ENCODE measurements at places on chromosomes 6 and 20. TPM values are rescaled to one million over a fixed set of nuclear protein-coding genes. Genes with fewer than 3 reads are reported as not detected.

- no peak overlapping the region for H3K4me3 ChIP-seq
- peaks cover 29% of the 10 kb centered on the region for H3K27me3 ChIP-seq
- H3K36me3 ChIP-seq: no peaks in the 10 kb centered on the region
- no peak overlapping the region for H3K27ac ChIP-seq
- H3K4me1 ChIP-seq: no peaks in the 10 kb centered on the region
Observed at GRCh38 chr6:938271-938905, 245.4 kb upstream of the EXOC2 start.

DNA sequence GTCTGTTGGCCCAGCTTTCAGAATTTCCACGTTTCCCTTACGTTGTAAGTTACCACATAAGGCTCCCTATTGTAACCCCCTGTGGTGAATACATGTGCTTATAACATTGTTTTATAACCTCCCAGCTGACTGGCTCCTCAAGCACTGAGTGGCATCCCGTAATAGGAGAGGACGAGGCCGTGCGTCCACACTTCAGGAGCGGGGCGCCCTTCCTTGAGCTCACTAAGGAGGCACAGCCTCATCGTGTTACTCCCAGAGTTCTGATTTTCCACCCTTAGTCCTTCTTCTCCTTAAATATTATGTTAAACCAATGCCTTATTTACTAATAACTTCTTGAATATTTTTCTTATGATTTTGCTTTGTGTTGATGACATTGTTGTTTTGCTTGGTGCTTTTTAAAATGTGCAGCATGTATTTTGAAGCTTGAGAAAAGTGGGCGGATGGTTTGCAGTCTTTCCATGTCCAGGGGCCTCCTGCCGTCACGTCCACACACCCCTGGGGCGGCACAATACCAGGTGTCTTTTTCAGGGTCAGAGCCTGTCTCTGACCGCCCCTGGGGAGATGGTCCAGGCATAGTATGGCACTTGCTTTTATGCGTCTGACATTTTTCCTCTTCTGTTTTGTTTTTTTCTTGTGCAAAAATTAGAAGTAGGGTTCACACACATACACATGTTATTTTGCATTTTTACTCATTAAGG is 181.8 kb downstream of the DLL1 start:
- no peaks in the 10 kb centered on the region for H3K27me3 ChIP-seq
- no peaks in the 10 kb centered on the region for H3K4me1 ChIP-seq
- H3K36me3 ChIP-seq: no peaks in the 10 kb centered on the region
- H3K27ac ChIP-seq: no peak overlapping the region

DNA sequence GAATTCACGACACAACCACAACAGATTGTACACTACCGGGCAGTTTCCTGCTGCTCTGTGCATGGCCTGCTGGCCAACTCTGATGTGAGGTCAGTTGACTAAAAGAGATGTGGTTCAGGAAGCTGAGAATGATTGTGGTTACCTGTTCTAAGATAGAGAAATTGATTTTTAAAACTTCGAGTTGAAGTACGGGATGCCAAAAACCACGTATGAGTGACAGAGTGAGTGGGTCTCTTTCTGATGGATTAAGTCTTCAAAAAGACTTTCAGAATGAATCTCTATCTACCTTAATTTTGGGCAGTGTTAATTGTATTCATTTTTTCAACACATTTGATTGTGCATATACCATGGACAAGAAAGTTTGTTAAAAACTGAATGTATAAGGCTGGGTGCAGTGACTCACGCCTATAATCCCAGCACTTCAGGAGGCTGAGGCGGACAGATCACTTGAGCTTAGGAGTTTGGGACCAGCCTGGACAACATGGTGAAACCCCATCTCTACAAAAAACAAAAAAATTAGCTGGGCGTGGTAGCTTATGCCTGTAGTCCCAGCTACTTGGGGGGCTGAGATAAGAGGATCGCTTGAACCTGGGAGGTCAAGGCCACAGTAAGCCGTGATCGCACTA is 121.2 kb downstream of the SGK1 start:
- H3K4me1 ChIP-seq: peaks cover 26% of the 10 kb centered on the region
- H3K4me3 ChIP-seq: no peak overlapping the region
- peaks cover 2% of the 10 kb centered on the region for H3K36me3 ChIP-seq
- H3K27ac ChIP-seq: peak overlapping the region; percentile 4
- DNase-seq: no peak

- H3K36me3 ChIP-seq: no peaks in the 10 kb centered on the region
- DNase-seq: no peak
- H3K27ac ChIP-seq: no peak overlapping the region
- H3K4me1 ChIP-seq: no peaks in the 10 kb centered on the region
- H3K27me3 ChIP-seq: peaks cover 5% of the 10 kb centered on the region
- H3K4me3 ChIP-seq: no peak overlapping the region
Observed at GRCh38 chr20:23607497-23608245, 2.0 kb upstream of the CST9 start.

- DNase-seq: no peak
- peaks cover 37% of the 10 kb centered on the region for H3K36me3 ChIP-seq
- no peaks in the 10 kb centered on the region for H3K27me3 ChIP-seq
Observed at GRCh38 chr6:105372142-105372848, 30.6 kb downstream of the PREP start.

DNA sequence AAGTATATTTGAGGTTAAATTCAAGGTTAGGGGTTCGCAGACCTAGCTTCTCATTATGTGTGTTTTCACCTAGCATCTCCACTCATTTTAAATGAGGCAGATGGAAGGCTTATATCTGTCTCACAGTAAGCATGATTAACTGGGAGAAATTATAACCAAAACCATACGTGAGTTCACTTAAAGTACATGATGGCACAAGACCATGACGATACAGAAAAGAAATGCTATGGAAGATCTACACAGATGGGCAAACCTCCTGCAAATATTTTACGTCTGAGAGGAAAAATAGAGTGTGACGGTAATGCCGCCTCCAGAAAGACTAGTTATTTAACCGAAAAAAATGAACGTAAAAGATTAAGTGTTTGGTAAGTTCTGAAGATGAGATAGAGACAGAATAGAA is 337.8 kb downstream of the FARS2 start:
- H3K27ac ChIP-seq: no peak overlapping the region
- H3K36me3 ChIP-seq: peaks cover 3% of the 10 kb centered on the region
- no peaks in the 10 kb centered on the region for H3K27me3 ChIP-seq

DNA sequence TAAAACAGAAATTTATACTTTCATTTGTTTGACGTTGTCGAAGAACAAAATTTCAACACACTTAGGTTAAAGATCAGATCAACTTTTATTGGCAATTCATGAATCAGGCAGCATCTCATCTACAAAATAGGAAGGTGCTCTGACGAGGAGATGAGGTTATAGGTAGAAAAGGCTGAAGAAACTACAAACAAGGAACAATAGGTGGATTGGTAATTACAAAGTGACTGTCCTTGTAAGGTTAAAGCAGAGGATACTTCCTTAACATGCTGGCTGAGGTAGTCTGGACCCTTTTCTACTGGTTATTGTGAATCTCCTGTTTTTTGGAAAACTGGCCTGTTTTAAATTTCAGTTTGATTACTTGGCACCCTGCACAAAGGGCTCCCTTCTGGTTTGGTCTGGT is 32.5 kb upstream of the TRIM27 start:
- H3K27me3 ChIP-seq: peaks cover 25% of the 10 kb centered on the region
- no peak overlapping the region for H3K27ac ChIP-seq
- DNase-seq: no peak
- H3K4me1 ChIP-seq: peaks cover 19% of the 10 kb centered on the region

- H3K36me3 ChIP-seq: no peaks in the 10 kb centered on the region
- H3K4me1 ChIP-seq: peaks cover 41% of the 10 kb centered on the region
- H3K27ac ChIP-seq: peak within 1 kb of the TSS; percentile 77
- peak; percentile 97 for DNase-seq
- no peaks in the 10 kb centered on the region for H3K27me3 ChIP-seq
- H3K4me3 ChIP-seq: peak within 1 kb of the TSS; percentile 88
Observed at GRCh38 chr6:83067448-83068439, at the start of gene DOP1A. TSS of gene DOP1A (plus strand) at chr6:83067671. CDS start at chr6:83096978, 29,307 bp downstream.

DNA sequence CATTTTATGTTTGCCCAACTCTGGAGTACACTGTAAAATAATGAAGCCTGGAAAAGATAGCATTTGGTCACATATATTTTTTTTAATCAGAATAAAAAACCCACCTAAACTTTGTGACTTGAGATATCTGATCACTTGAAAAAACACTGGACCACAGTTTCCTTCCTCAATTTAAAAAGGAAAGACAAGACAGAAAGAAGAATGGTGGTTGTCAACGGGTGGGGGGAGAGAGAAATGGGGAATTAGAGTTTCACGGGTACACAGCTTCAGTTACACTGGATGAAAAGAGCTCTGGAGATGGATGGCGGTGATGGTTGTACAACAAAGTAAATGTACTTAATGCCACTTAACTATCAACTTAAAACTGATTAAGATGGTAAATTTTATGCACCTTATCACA is 14.7 kb upstream of the DST start:
- H3K4me3 ChIP-seq: no peak overlapping the region
- no peaks in the 10 kb centered on the region for H3K4me1 ChIP-seq
- no peaks in the 10 kb centered on the region for H3K27me3 ChIP-seq
- H3K27ac ChIP-seq: no peak overlapping the region
- no peak for DNase-seq

DNA sequence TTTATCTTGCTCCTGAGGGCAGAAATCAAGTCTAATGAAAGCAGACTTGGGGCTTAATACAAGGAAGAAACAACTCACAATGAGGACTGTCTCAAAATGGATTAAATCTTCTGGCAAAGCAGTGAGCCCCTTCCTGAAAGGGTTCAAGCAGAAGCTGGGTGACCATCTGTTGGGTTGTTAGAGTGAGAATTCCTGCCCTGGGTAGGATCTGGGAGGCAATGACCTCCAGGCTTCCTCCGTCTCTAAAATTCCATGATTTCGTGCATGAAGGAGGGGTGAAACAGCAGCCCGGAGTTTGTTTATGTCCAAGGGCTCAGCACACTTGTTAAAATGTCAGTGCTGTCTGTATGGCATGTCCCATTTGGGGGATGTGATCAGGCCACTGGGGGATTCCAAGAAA is 64.0 kb upstream of the KCNK16 start:
- H3K27ac ChIP-seq: no peak overlapping the region
- H3K36me3 ChIP-seq: no peaks in the 10 kb centered on the region
- H3K4me1 ChIP-seq: no peaks in the 10 kb centered on the region
- H3K27me3 ChIP-seq: peaks cover 14% of the 10 kb centered on the region

- DNase-seq: no peak
- H3K27me3 ChIP-seq: no peaks in the 10 kb centered on the region
- H3K4me1 ChIP-seq: no peaks in the 10 kb centered on the region
Observed at GRCh38 chr6:103356531-103356930, 1503.2 kb downstream of the HACE1 start.

DNA sequence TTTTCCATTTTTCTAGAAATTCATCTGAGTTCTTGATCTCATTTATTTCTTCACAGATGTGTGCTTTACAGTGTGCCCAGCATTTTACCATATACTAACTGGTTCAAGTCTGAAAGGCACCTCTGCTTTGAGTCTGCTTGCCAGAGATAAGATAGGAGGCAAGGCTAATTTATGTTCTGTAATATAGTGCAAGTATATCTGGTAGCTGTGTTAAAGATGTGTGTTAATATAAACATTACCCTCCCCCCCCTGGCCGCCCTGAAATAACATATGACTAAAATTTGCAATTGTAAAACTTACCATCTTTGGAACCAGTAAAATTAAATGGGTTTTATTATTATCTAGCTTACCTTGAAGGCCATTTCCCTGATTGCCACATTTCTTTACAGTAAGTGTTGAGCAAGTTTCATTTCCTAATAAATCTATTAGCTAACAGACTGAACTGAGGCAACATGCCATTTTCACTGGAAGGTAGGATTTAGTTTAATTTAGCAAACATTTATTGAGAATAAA is 2.7 kb downstream of the FBXO9 start:
- H3K4me1 ChIP-seq: peaks cover 42% of the 10 kb centered on the region
- H3K27ac ChIP-seq: no peak overlapping the region
- H3K4me3 ChIP-seq: no peak overlapping the region
- H3K27me3 ChIP-seq: no peaks in the 10 kb centered on the region
- no peak for DNase-seq
- peaks cover 5% of the 10 kb centered on the region for H3K36me3 ChIP-seq

- H3K36me3 ChIP-seq: peaks cover 5% of the 10 kb centered on the region
- H3K27ac ChIP-seq: no peak overlapping the region
- H3K4me1 ChIP-seq: peaks cover 2% of the 10 kb centered on the region
- no peak for DNase-seq
- no peaks in the 10 kb centered on the region for H3K27me3 ChIP-seq
- no peak overlapping the region for H3K4me3 ChIP-seq
Observed at GRCh38 chr6:141421378-141421777, 711.3 kb upstream of the GJE1 start.

GRCh38 chr6:14060971-14061370 is 56.6 kb upstream of the CD83 start:
- H3K4me3 ChIP-seq: no peak overlapping the region
- H3K27me3 ChIP-seq: peaks cover 9% of the 10 kb centered on the region
- H3K36me3 ChIP-seq: no peaks in the 10 kb centered on the region
- no peak for DNase-seq

GRCh38 chr6:134630508-134631121 is 312.7 kb upstream of the SGK1 start:
- no peak overlapping the region for H3K27ac ChIP-seq
- H3K4me3 ChIP-seq: no peak overlapping the region
- peaks cover 20% of the 10 kb centered on the region for H3K4me1 ChIP-seq
- H3K36me3 ChIP-seq: peaks cover 6% of the 10 kb centered on the region

DNA sequence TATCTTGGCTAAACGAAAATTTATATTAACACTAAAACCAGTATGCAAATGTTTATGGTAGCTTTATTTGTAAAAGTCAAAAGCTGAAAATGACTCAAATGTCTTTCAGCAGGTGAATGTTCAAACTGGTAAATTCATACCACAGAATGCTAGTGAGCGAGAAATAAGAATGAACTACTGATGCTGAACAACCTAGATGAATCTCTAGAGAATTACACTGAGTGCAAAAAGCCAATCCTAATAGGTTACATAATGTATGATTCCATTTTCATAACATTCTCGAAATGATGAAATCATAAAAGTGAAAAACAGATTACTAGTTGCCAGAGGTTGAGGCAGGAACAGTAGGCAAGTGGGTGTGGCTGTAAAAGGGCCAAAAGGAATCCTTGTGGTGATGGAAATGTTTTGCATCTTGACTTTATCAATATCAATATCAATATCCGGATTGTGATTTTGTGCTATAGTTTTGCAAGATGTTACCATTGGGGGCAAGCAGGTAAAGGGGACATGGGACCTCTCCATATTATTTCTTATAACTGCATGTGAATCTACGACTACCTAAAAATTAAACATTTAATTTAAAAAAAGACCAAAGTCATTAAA is 26.1 kb downstream of the ZNF311 start:
- no peak overlapping the region for H3K27ac ChIP-seq
- H3K27me3 ChIP-seq: peaks cover 58% of the 10 kb centered on the region
- H3K4me3 ChIP-seq: no peak overlapping the region
- peaks cover 37% of the 10 kb centered on the region for H3K4me1 ChIP-seq

EPPIN gene
- total RNA-seq: not detected

RGS17 gene
- total RNA-seq: not detected

PHACTR1 gene
- total RNA-seq: 0.72 TPM

EDN1 gene
- total RNA-seq: not detected

CD93 gene
- total RNA-seq: 0.04 TPM

GPR63 gene
- 1.0 TPM for total RNA-seq

SNAP25 gene
- total RNA-seq: not detected

KCNS1 gene
- 0.56 TPM for total RNA-seq

SAMD5 gene
- total RNA-seq: not detected

ZC3H12D gene
- 27.9 TPM for total RNA-seq

OR2J1 gene
- total RNA-seq: not detected

RNF144B gene
- total RNA-seq: 2.3 TPM
